Fibroblast of skin of left quadriceps (primary cell): ENCODE measurements at places on chromosomes 16 and 17.

DNA sequence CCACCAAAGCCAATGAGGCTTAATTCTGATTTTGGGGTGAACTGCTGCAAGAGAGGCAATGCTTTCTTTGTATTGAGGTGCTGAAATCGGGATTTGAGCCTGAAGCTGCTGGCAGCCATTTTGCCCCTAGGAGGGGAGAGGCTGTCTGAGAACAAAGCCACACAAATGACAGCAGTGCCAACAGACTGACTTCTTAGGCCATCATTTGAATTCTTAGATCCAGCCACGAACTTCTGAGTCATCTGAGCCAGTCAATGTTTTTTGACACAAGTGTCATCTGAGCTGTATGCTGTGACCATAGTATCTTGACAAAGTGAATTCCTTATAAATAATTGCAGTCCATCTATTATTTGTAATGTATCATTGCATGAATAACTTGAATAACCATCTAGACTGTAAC is 29.0 kb downstream of the HYDIN start:
- no peak for DNase-seq

GRCh38 chr16:63467513-63467912 is 1431.3 kb upstream of the CDH8 start:
- no peak for DNase-seq

- no peak for DNase-seq
These were observed 19.2 kb downstream of the PTRH2 start for GRCh38 chr17:59688008-59688407.

DNA sequence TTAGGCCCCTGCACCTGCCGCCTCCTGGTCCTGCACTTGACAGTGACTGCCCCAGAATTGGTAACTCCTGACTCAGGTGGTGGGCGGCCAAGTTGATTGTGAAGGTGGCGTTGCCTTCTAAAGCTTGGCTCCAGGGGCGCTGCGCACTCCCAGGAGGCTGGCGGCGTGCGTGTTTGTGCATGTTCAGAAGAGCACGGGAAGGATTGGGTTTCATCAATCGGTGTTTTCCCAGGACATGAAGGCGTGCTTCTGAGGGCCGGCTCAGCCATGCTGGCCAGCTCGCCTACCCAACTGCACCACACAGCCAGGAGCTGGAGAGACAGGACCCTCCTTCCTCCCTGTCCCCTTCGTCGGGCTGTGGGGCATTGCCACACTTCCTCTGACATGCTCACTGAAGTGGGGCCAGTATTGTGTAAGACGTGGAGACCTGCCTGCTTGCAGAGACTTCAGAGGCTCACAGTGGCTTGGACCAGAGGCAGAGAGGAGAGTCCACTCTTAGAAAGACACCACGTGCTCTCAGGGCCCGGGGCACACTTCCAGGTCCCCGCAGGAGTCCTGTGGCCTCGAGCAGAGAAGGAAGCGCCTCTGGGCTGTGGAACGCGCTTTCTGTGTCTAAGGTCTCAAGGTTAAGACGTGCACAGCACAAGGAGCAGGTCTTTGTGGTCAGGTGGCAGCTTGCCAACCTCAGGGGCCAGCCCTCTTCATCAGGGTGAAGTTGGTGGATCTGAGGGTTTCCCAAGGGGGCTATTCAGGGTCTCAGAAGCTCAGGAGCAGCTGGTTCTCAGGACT is 2.8 kb downstream of the RAB40C start:
- DNase-seq = no peak

GRCh38 chr16:27385398-27385797 is 16.6 kb upstream of the IL21R start:
- no peak for DNase-seq

GRCh38 chr17:4345581-4346252 is 20.8 kb downstream of the UBE2G1 start:
- no peak for DNase-seq

DNA sequence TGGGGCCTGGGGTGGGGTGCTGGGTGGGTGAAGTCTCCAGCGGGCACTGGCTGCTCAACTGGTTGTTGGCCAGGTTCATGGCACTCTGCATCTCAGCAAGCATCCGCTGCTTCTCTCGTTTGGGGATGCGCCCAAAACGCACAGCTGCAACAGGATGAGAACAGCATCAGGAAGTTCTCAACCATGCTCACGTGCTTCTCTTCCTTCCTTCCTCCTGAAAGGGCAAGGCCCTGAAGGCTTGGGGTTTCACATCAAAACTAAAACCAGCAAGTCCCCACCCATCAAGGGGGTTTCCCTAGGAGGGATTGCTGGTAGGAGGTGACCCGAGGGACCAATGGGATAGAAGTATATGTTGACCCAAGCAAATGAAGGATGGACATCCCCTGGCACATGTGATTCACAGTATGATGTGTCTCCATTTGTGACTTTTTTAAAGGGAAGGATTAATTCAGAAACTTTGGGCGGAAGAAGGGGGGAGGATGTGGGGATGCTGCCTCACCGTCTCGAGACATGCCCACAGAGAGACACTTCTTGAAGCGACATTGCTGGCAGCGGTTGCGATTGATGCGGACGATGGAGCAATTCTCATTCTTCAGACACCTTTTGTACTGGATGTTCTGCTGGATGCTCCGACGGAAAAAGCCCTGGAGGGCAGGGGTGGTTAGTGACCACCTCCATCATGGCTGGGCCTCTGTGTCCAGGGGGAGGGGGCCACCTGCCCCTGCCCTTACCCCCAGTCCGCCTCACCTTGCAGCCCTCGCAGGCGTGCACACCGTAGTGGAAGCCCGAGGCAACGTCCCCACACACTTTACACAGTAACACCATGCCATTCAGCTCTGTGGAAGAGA is 4.2 kb downstream of the NR1D1 start:
- DNase-seq = no peak

- no peak for DNase-seq
These were observed 12.3 kb upstream of the ADCY7 start for GRCh38 chr16:50254072-50254471.

- DNase-seq = peak; percentile 64
These were observed 80.0 kb downstream of the IRX5 start for GRCh38 chr16:55010492-55011160.

GRCh38 chr17:79650283-79650682 is 39.4 kb upstream of the RBFOX3 start:
- DNase-seq = no peak

GRCh38 chr16:16186820-16187219 is 36.5 kb downstream of the ABCC6 start:
- DNase-seq = no peak

DNA sequence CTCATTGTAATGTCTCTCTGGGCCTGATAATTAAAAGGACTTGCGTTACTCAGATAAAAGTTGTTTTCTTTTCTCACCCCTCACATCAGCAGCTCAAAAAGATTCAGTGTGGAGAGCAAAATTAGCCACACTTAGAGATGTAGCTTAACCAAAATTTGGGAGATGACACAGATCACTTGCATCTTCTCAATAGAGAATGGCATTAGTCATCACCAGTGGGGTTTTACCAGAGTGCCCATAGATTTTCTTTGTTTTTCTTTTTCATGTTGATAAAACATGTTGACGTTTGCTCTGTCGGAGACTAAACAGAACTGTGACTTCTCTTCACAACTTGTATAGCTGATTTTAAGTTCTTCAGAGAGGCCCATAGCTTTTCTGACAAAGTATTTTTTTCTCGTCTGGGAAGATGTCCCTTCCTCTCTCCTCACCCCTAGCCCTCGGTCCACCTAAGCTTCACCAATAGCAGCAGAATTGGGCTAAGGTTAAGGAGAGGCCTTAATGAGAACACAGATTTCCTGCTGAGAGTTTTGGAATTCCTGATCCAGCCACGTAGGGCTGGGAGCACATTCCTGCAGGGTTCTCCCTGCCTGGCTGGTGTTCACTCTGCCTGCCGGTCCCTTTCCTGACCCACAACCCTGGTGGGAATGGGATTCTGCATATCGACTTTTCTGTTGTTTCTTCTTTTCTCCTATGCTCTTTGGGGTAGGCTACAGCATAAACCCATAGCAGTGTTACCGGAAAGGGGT is 92.6 kb downstream of the CACNG3 start:
- DNase-seq = no peak

DNA sequence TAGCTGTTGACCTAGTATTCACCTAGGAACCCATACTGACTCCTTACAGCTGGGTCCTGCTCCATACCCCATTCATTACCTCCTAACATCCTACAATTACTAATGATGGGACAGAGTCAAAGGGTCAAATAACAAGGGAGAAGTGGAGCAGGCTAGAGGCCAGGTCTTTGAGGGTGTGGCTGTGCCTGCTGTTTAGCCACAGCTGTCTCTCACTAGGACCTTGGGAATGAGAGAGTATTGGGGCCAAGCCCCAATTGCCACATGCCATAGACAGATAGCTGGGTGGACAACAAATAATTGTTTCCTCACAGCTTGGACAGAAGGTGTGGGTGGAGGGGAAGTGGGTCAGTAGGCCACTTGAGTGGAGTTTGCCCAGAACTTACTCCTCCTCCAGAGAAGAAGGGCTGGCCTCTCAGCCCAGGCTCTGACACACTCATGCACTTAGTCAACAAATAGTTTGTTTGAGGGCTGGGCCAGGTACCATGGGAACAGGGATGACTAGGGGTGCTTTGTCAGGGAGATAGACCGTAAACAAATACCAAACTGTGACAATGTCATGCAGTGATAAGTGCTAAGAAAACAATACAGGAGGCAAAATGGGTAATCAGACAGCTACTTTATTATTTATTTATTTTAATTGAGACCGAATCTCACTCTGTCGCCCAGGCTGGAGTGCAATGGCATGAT is 10.2 kb upstream of the CENPT start:
- DNase-seq = no peak

DNA sequence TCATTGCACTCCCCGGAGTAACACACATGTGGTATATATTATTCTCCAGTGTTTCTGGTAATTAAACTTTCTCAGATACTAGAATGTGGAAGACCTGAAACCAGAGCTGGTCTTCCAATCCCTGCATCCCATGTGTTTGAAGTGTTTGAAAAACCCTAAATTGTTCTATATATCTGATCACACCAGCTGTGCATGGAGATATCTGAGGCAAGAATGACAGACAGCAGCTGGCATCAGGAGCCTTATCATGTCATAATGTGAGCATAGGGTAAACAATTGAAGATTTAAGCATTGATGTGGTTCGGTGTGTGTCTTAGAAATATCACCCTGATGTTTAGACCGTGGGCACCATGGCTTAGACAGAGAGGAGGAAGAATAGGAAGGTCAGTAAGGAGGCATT is 251.0 kb downstream of the CDH11 start:
- DNase-seq = peak; percentile 25

DNA sequence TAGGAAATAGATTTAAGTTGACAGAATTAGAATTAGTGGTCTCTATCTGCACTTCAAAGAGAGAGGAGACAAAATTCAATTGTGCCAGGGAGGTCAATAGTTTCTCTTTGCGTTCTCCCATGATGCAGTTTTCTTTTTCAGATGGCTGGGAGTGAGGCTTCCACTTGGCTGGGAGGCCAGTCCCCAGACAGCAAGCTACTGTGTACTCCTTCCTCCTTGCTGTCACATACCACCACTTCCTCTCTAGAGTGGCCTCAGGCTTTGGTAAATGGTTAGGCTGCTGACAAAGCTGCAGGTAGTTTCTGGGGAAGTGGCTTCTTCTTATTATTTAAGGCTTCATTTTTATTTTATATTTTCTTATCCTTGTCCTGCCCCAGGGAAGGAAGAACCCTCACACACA is 106.2 kb upstream of the HS3ST4 start:
- no peak for DNase-seq

- no peak for DNase-seq
These were observed 6.4 kb downstream of the ATP1B2 start for GRCh38 chr17:7656958-7657609.

- DNase-seq = no peak
These were observed 72.4 kb downstream of the LITAF start for GRCh38 chr16:11514283-11514682.

GRCh38 chr17:16353317-16354174 is at the start of gene CENPV:
TSS of gene CENPV (minus strand) at chr17:16353469. CDS start at chr17:16353436, 33 bp downstream.
- DNase-seq = no peak

DNA sequence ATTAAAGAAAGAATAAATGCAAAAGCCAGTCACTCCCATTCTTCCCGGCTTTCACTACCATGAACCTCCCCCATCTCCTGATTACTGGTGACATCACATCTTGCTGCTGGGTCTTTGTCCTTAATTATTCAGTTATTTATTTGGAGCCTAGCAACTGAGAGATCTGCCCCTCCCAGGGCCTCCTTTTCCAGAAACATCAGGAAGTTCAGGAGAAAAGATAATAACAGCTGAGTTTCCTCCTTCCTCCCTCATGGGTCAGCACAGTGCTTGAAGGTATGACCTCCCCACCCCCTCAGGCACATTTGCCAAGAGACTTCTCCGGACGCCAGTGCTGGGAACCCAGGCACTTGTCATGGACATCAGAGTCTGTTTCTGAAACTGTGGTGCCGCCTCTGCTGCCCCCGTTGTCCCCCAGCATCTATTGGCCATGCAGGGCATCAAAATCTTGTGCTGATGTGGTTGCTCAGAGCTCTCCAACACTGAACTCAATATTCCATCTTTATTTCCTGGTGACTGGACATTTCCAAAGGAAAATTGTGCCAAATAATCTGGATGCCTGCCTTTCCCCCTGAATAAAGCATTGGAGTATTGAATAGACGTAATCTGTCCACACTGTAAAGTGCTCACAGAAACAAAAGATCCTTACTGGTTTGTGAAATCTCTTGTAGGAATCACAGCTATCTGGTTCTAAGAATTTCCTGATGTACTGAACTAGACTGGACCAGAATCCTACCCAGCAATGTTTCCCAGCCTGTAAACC is 71.8 kb downstream of the ZNF18 start:
- DNase-seq = no peak

DNA sequence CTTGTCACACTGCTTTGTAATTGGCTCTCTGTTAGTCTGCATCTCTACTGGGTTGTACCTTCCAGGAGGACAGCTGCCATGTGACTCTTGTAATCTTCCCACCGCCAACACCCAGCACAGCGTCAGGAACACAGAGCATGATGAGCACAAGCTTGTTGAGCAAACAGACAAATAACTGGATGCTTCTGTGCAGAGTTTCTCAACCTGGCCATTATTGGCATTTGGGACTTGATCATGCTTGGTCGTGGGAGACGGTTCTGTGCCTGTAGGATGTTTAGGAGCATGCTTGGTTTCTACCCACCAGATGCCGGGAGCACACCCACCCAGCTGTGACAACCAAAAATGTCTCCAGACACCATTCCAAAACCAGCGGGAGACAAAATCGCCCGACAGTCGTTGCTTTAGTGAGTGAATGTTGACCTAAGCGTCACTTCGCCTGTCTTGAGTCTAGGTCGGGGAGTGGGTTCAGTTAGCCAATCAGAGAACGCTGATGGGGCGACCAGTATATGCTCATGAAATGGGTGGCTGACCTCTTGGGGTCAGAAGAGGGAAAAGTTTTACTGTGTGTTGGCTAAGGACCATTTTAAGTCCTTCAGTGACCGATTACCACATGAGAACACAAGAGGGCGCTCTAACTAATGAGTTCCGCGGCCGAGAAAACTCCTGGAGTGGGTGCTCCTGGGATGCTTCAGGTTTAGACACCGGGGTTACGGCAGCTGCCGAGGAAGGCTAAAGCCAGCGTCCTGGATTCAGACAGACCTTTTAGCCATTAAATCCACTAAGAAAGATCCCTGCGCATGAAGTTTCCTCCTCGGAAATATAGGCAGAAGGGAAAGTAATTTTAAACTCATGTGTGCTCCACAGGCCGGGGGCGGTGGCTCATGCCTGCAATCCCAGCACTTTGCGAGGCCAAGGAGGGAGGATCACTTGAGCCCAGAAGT is 57.8 kb upstream of the TEX2 start:
- peak; percentile 46 for DNase-seq

- no peak for DNase-seq
These were observed 337.1 kb downstream of the C16orf95 start for GRCh38 chr16:86979984-86980553.

- peak; percentile 38 for DNase-seq
These were observed 595.2 kb upstream of the CDH11 start for GRCh38 chr16:65716737-65717700.

GRCh38 chr17:1714980-1715802 is 5.0 kb upstream of the TLCD2 start:
- peak; percentile 53 for DNase-seq
